ENCODE measurements at places on chromosomes 4 and X. TPM values are rescaled to one million over a fixed set of nuclear protein-coding genes. Genes with fewer than 3 reads are reported as not detected.

SASH3 gene
- total RNA-seq: not detected

HSFX2 gene
- total RNA-seq: 0.36 TPM

RHOXF1 gene
- not detected for total RNA-seq

ASMT gene
- total RNA-seq: not detected

MMRN1 gene
- total RNA-seq: 0.45 TPM

EDNRA gene
- total RNA-seq: 10.8 TPM

PNMA5 gene
- total RNA-seq: not detected

MAGEA1 gene
- total RNA-seq: not detected

CD38 gene
- total RNA-seq: not detected

RIPPLY1 gene
- total RNA-seq: not detected

FAM47E gene
- not detected for total RNA-seq

F11 gene
- not detected for total RNA-seq

SMIM31 gene
- not detected for total RNA-seq

FATE1 gene
- not detected for total RNA-seq
